ENCODE measurements at places on chromosomes 7 and 10.

DNA sequence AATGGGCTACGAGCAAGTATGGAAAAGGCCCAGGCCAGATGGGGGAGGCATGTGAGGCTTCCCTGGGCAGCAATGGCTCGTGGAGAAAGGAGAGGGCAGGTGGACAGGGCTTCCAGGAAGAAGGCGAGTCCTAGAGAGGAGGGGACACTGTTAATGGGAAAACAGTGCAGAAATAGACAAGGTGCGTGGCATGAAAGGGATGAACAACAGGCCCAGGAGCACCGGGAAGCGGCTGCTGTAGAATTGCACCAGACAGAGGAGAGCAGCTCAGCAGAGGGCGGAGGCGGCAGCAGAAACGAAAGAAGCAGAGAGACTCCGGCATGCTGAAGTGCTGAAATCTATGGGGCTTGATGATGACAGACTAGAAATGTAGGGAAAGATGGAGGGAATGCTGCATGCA lies 102.1 kb downstream of the PIP4K2A start:
- H3K27me3 ChIP-seq: no peaks in the 10 kb centered on the region
- DNase-seq: no peak

DNA sequence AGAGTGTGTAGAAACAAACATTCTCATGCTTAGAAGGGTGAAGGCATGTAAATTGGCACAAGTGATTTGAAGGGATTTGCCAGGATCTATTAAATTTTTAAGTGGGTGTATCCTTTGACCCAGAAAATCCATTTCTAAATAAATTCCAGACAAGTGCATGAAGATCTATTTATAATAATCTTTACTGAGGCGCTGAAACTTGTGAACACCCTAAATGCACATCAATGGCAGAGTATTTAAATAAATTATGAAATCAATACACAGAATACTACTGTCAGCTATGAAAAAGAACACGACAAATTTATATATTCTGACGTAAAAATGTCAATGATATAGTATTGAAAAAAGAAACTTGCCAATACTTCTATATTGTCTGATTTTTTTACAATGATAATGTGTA lies 17.9 kb downstream of the ZNF777 start:
- H3K27ac ChIP-seq: no peak overlapping the region
- H3K27me3 ChIP-seq: no peaks in the 10 kb centered on the region

DNA sequence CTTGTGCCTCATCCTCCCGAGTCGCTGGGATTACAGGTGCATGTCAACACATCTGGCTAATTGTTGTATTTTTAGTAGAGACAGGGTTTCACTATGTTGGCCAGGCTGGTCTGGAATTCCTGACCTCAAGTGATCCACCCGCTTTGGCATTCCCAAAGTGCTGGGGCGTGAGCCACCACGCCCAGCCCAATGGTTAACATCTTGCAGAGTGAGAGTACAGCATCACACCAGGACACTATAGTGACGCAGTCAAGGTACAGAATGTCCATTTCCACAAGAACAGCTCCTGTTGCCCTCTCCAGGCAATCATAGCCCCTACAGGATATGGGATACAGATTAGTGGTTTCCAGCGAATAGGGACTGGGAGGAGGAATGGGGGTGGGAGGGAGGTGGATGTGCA lies 34.0 kb downstream of the MYO1G start:
- H3K27me3 ChIP-seq: no peaks in the 10 kb centered on the region
- H3K27ac ChIP-seq: no peak overlapping the region
- H3K36me3 ChIP-seq: no peaks in the 10 kb centered on the region
- no peaks in the 10 kb centered on the region for H3K4me1 ChIP-seq
- no peak overlapping the region for H3K4me3 ChIP-seq
- DNase-seq: no peak

GRCh38 chr10:77594471-77594783 lies 43.2 kb downstream of the KCNMA1 start:
- H3K4me3 ChIP-seq: no peak overlapping the region
- no peak for DNase-seq
- H3K27me3 ChIP-seq: no peaks in the 10 kb centered on the region
- no peaks in the 10 kb centered on the region for H3K36me3 ChIP-seq

DNA sequence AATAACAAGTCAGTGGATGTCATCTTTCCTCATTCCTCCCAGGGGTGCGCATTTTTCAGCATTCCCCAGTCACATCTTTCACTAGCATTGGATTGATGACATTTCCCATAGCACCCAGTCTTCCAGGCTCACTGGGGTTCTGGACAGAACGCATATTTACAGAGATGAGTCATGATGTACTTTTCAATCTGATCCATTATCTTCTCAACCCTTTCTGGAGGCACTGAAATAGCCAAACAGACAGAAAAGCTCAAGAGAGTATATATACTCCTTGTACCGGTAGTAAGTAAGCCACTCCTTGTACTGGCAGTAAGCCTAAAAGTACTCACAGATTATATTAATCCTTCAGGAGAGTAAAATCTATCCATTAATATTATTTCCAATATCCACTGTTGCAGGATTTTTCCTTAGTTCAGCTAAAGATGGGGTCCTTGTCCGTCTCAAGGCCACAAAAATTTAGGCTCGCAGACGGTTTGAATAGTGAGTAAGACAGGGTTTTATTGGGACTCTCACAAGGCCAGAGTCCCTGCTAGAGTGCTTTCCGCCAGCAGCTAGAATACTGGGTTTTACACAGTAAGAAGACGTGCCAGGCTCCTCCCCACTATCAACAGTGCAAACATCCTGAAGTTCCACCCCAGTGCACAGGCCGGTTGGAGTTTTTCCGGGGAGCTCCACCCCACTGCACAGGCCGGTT lies 60.8 kb downstream of the MDH2 start:
- no peaks in the 10 kb centered on the region for H3K27me3 ChIP-seq
- no peak overlapping the region for H3K27ac ChIP-seq
- H3K36me3 ChIP-seq: no peaks in the 10 kb centered on the region
- no peak for DNase-seq
- H3K4me3 ChIP-seq: no peak overlapping the region

DNA sequence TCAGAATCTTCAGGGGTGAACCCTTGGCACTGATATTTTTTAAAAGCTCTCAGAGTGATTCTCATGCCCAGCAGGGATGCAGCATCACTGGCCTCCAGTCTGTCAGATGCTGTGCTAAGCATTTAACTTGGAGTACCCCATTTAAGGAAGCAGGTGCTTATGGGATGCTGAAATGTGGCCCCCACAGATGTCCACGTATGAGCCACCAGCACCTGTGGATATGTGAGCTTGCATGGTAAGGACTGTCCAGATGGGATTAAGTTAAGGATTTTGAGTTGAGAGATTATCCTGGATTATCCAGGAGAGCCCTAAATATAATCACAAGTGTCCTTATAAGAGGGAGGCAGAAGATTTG lies 17.7 kb downstream of the CHST3 start:
- H3K36me3 ChIP-seq: no peaks in the 10 kb centered on the region
- no peaks in the 10 kb centered on the region for H3K27me3 ChIP-seq
- DNase-seq: no peak
- no peak overlapping the region for H3K4me3 ChIP-seq

DNA sequence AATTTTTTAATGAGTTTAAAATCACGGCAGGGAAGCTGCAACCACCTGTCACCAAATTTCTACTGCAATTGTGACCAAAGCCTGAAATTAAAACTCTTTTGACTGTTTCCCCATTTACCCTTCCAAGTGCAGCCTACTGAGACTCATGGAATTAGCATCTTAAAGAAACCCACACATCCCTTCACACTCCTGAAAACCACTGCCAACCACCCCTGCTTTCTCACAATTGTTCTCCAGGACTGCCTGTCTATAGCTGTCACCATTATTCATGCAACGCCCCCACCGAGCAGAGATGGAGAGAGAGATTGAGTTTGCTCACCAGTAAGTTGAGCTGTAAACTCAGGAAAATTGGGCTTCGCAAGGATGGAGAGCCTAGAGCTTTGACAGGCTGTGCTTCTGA lies 383.8 kb upstream of the SORCS1 start:
- H3K27ac ChIP-seq: no peak overlapping the region
- H3K4me1 ChIP-seq: no peaks in the 10 kb centered on the region
- no peaks in the 10 kb centered on the region for H3K36me3 ChIP-seq
- no peak for DNase-seq
- H3K27me3 ChIP-seq: no peaks in the 10 kb centered on the region
- H3K4me3 ChIP-seq: no peak overlapping the region

GRCh38 chr7:75734586-75735458 lies 3.9 kb downstream of the HIP1 start:
- no peak overlapping the region for H3K27ac ChIP-seq
- no peak for DNase-seq
- H3K27me3 ChIP-seq: no peaks in the 10 kb centered on the region
- no peak overlapping the region for H3K4me3 ChIP-seq
- H3K36me3 ChIP-seq: peaks cover 4% of the 10 kb centered on the region
- peaks cover 19% of the 10 kb centered on the region for H3K4me1 ChIP-seq

DNA sequence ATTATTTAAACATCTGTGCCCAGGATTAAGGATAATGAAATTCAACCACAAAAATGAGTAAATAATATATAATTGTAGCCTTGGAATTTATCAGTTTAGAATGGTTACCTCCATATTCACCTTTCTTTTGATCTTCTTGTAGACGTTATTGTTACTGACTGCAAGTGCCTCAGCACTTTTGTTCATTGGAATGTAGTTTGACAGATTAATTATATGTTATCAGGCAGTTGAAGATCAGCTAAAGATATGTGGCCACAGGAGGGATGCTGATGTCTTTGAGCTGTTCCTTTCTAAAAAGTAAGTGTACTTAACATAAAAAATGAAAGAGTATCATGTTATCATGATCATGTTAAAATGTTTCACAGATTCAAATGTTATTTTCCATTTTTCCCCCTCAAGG lies 5.6 kb downstream of the LRRC72 start:
- no peaks in the 10 kb centered on the region for H3K36me3 ChIP-seq
- H3K4me3 ChIP-seq: no peak overlapping the region
- no peak overlapping the region for H3K27ac ChIP-seq
- no peaks in the 10 kb centered on the region for H3K4me1 ChIP-seq
- H3K27me3 ChIP-seq: no peaks in the 10 kb centered on the region

DNA sequence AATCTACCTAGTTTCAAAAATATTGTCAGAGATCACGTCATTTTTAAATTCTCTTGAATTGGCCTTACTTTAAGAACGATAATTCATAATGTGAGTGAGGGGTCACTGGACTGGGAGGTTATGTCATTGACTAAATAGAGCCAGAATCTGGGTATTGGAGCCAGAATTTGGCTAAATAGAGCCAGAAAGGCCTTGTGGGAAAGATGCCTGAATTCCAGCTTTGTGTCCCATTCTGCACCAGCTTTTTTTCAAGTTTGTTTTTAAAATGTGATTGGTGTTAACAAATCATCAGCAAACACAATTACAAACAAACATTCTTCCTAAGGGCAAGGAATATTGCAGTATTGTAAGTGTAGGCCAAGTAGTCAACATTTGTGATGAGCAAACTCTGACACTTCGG lies 233.2 kb upstream of the PRKCQ start:
- H3K27me3 ChIP-seq: no peaks in the 10 kb centered on the region
- H3K4me1 ChIP-seq: no peaks in the 10 kb centered on the region
- no peak overlapping the region for H3K27ac ChIP-seq
- no peaks in the 10 kb centered on the region for H3K36me3 ChIP-seq
- DNase-seq: no peak

- no peaks in the 10 kb centered on the region for H3K4me1 ChIP-seq
- no peaks in the 10 kb centered on the region for H3K36me3 ChIP-seq
- no peak overlapping the region for H3K27ac ChIP-seq
- no peaks in the 10 kb centered on the region for H3K27me3 ChIP-seq
- H3K4me3 ChIP-seq: no peak overlapping the region
Observed at GRCh38 chr7:46695051-46695708, 774.1 kb upstream of the IGFBP3 start.

GRCh38 chr10:13146379-13146778 lies 15.0 kb upstream of the MCM10 start:
- DNase-seq: no peak
- H3K4me3 ChIP-seq: no peak overlapping the region
- no peaks in the 10 kb centered on the region for H3K36me3 ChIP-seq
- H3K27me3 ChIP-seq: no peaks in the 10 kb centered on the region
- no peak overlapping the region for H3K27ac ChIP-seq

- no peak for DNase-seq
- H3K27me3 ChIP-seq: no peaks in the 10 kb centered on the region
- no peaks in the 10 kb centered on the region for H3K4me1 ChIP-seq
- no peak overlapping the region for H3K27ac ChIP-seq
- no peak overlapping the region for H3K4me3 ChIP-seq
- no peaks in the 10 kb centered on the region for H3K36me3 ChIP-seq
Observed at GRCh38 chr10:69844698-69845097, 43.0 kb downstream of the COL13A1 start.

DNA sequence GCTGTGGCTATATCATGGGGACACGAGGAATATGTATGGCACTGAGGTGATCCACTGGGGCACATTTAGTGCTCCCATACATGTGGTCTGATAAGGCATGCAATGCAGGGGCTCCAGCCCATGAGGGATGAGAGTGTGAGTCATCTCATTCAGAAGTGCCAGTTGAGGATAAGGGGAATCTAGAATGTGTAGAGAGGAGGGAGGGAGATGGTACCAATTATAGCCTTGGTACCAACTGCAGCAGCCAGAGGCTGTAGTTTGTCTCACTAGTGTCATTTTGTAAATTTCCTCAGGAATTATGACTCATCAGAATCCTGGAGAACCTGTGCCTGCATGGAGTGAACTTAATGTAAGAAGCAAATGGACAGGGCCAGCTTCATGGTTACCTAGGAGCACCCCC lies 46.2 kb downstream of the LAMB4 start:
- H3K27me3 ChIP-seq: no peaks in the 10 kb centered on the region
- H3K4me3 ChIP-seq: no peak overlapping the region
- no peak for DNase-seq
- no peaks in the 10 kb centered on the region for H3K4me1 ChIP-seq
- no peak overlapping the region for H3K27ac ChIP-seq

DNA sequence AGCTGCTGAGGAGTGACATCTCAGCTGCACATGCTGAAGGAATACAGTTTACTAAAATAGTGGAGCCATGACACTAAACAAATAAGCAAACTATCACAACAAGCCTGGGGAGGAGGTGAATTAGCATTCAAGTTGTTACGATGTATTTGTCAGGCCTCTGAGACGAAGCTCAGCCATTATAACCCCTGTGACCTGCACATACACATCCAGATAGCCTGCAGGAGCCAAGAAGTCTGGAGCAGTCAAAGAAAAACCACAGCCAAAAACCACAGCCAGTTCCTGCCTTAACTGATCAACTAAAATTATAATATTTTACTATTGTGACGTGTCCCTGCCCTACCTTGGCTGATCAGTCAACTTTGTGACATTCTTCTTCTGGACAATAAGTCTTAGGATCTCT lies 68.6 kb downstream of the NSUN6 start:
- H3K27ac ChIP-seq: no peak overlapping the region
- H3K4me3 ChIP-seq: no peak overlapping the region
- H3K36me3 ChIP-seq: peaks cover 3% of the 10 kb centered on the region
- H3K4me1 ChIP-seq: no peaks in the 10 kb centered on the region
- DNase-seq: no peak
- no peaks in the 10 kb centered on the region for H3K27me3 ChIP-seq

Measured in naive thymus-derived CD4-positive, alpha-beta T cell (primary cell).